Osteocyte (in vitro differentiated cells): ENCODE measurements at places on chromosomes 12 and 14. TPM values are rescaled to one million over a fixed set of nuclear protein-coding genes. Genes with fewer than 3 reads are reported as not detected.
A peak's percentile ranks its signal among the peaks of the same experiment; 100 is the strongest.

SLC8A3 gene
- total RNA-seq = not detected in 2 replicates

BDKRB1 gene
- not detected in 2 replicates for total RNA-seq

NELL2 gene
- not detected in 2 replicates for total RNA-seq

SERPINA3 gene
- 1.2 and 1.6 TPM in 2 replicates for total RNA-seq

GALNT8 gene
- total RNA-seq = 0.16 and 0.21 TPM in 2 replicates

GRCh38 chr14:105888151-105888550, 361.8 kb downstream of the TMEM121 start:
- H3K4me3 ChIP-seq = no peak overlapping the region
- H3K27me3 ChIP-seq = no peaks in the 10 kb centered on the region
- H3K36me3 ChIP-seq = no peaks in the 10 kb centered on the region

GRCh38 chr14:70013271-70013873, 134.2 kb downstream of the SMOC1 start:
- H3K27ac ChIP-seq = no peak overlapping the region
- DNase-seq = no peak
- no peak overlapping the region for H3K4me3 ChIP-seq
- no peaks in the 10 kb centered on the region for H3K4me1 ChIP-seq

GRCh38 chr12:109878749-109879148, 1.6 kb downstream of the GLTP start:
- H3K4me1 ChIP-seq = peaks cover 35% of the 10 kb centered on the region
- peak overlapping the region; percentile 96 for H3K4me3 ChIP-seq
- H3K36me3 ChIP-seq = peaks cover 1% of the 10 kb centered on the region
- H3K27ac ChIP-seq = no peak overlapping the region

- no peaks in the 10 kb centered on the region for H3K27me3 ChIP-seq
- DNase-seq = no peak
- no peaks in the 10 kb centered on the region for H3K36me3 ChIP-seq
- H3K4me1 ChIP-seq = no peaks in the 10 kb centered on the region
- no peak overlapping the region for H3K27ac ChIP-seq
These were observed 73.2 kb downstream of the KIF21A start for GRCh38 chr12:39369756-39370155.

GRCh38 chr14:68501171-68501570, 291.7 kb downstream of the ZFP36L1 start:
- no peak for DNase-seq
- H3K4me3 ChIP-seq = no peak overlapping the region
- peaks cover 11% of the 10 kb centered on the region for H3K4me1 ChIP-seq
- H3K27me3 ChIP-seq = no peaks in the 10 kb centered on the region

GRCh38 chr12:116146386-116146785, 131.1 kb downstream of the MED13L start:
- peak overlapping the region; percentile 10 for H3K27ac ChIP-seq
- no peaks in the 10 kb centered on the region for H3K36me3 ChIP-seq
- no peak for DNase-seq
- peaks cover 74% of the 10 kb centered on the region for H3K4me1 ChIP-seq
- H3K27me3 ChIP-seq = no peaks in the 10 kb centered on the region
- no peak overlapping the region for H3K4me3 ChIP-seq

GRCh38 chr14:65414961-65415589, 2.5 kb downstream of the FUT8 start:
- no peaks in the 10 kb centered on the region for H3K27me3 ChIP-seq
- H3K4me1 ChIP-seq = peaks cover 13% of the 10 kb centered on the region
- H3K27ac ChIP-seq = no peak overlapping the region
- no peak for DNase-seq
- no peaks in the 10 kb centered on the region for H3K36me3 ChIP-seq

- no peak overlapping the region for H3K4me3 ChIP-seq
- H3K36me3 ChIP-seq = peaks cover 5% of the 10 kb centered on the region
- no peaks in the 10 kb centered on the region for H3K27me3 ChIP-seq
- H3K27ac ChIP-seq = peak overlapping the region; percentile 93
- peaks cover 45% of the 10 kb centered on the region for H3K4me1 ChIP-seq
- no peak for DNase-seq
These were observed 220.5 kb downstream of the CACNA1C start for GRCh38 chr12:2273288-2273687.

DNA sequence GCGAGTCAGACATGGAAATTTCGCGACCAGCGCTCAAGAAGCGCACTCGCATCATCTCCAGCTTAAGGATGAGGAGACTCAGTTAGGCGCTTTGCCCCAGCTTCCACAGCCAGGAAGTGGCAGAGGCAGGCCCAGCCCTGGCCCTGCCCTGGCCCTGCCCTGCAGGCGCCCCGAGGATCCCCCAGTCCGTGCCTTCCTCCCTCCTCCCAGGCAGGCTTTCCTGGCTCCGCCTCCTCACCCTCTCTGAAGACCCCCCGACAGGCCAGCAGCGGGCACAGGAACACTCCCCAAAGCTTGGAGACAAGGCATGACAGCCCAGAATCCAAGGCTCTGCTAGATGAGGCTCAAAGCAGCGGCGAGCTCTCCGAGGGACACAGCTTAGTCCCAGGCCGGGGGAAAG, 25.1 kb downstream of the UBR7 start:
- no peak overlapping the region for H3K27ac ChIP-seq
- no peak for DNase-seq
- H3K36me3 ChIP-seq = peaks cover 16% of the 10 kb centered on the region
- no peaks in the 10 kb centered on the region for H3K4me1 ChIP-seq
- no peaks in the 10 kb centered on the region for H3K27me3 ChIP-seq
- no peak overlapping the region for H3K4me3 ChIP-seq

GRCh38 chr14:53375599-53375998, 222.5 kb upstream of the DDHD1 start:
- no peak overlapping the region for H3K27ac ChIP-seq
- no peak overlapping the region for H3K4me3 ChIP-seq
- peaks cover 13% of the 10 kb centered on the region for H3K27me3 ChIP-seq
- no peak for DNase-seq

GRCh38 chr14:80426683-80427082, 215.4 kb upstream of the DIO2 start:
- peaks cover 21% of the 10 kb centered on the region for H3K4me1 ChIP-seq
- H3K36me3 ChIP-seq = peaks cover 3% of the 10 kb centered on the region
- DNase-seq = no peak
- no peak overlapping the region for H3K4me3 ChIP-seq

GRCh38 chr12:92133795-92134637, 11.6 kb downstream of the BTG1 start:
- peaks cover 81% of the 10 kb centered on the region for H3K4me1 ChIP-seq
- peak overlapping the region; percentile 76 for H3K27ac ChIP-seq
- H3K4me3 ChIP-seq = no peak overlapping the region
